Right atrium auricular region (tissue), 2 donors: ENCODE measurements at places on chromosomes 4 and X.

DNA sequence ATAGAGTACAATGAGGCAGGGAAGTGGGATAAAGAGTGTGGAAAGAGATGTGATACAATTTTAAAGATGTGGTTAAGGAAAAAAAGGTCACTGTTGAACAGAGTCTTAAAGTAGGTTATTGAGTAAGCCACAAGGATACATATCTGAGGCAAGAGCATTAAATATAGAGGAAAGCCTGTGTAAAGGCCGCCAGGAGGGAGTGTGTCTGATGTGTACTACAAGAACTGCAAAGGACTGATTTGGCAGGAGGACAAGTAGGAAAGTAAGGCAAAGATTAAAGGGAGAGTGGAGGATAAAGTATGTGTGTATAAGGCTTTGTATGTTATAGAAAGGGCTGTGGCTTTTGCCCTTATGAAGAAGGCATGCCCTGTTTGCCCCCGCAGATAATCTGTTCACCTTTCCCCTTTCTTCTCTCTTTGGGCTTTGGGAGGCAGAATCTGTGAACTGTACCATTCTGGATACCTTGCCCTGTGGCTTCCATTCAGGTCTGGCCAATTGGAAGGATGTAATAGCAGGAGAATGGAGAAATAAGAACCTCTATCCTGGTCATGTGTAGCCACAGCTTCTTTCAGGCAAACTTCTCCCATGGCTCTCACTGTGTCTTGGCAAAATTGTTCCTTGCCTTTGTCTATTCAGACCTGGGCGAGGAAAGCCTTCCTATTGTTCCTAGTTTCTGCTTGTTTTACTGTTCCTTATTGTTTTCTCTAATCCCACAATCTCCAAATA is 68.9 kb upstream of the FAM47B start:
- DNase-seq: no peak

DNA sequence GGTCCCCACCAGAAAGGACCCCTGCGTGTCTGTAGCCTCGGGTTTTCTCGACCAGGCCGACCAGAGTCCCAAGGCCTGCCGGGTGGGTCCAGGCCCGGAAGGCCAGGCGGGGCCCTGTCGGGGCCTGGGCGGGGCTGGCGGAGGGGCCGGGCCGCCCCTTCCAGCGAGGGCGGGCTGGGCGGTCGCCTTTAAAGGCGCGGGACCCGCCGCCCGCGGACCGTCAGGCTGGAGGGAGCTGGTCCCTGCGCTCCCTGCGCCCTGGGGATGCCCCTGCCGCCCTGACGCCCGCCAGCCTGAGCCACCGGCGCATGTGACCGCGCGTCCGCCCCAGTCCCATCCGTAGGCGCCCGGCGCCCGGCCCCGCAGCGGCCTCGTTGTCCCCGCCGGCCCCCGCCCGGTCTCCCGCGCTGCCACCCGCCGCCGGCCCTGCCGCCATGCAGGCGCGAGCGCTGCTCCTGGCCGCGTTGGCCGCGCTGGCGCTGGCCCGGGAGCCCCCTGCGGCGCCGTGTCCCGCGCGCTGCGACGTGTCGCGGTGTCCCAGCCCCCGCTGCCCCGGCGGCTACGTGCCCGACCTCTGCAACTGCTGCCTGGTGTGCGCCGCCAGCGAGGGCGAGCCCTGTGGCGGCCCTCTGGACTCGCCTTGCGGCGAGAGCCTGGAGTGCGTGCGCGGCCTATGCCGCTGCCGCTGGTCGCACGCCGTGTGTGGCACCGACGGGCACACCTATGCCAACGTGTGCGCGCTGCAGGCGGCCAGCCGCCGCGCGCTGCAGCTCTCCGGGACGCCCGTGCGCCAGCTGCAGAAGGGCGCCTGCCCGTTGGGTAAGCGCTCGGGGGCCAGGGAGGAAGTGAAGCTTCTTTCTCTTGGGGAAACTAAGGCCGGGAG is at the start of gene HTRA3:
Gene HTRA3 (plus strand): TSS at position 220 of the 883 bp plus-strand sequence. CDS start 215 bp downstream, at position 435.
- peak; percentile 76 for DNase-seq

- no peak for DNase-seq
Observed at GRCh38 chr4:151950993-151951670, 190.3 kb upstream of the GATB start.

GRCh38 chrX:20270562-20270890 is 3.8 kb upstream of the RPS6KA3 start:
- DNase-seq: no peak

DNA sequence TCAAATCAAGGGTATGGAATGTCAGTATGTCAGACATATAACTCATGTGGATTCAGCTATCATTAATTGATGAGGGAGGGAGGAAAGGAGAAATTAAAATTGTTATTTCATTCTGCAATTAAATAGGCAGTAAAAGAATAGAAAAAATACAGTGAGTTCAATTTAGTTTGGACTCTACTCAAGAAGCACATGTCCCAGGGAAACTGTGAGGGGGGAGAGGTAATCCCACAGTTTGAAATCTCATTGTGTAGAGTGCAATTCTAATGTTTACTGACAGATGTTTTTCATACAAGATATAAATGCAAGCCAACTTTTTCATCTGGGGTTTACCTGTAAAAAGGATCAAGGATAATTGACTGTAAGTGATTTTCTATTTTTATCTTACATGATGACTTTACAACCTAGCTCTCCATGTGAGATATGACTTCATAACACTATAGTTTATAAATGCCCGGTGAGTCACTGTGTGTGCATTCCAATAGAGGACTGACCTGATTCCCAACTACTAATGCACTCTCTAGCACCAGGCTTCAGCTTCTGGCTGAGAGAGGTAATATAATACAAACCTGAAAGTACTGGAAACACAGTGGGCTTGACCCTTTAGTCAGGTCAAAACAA is 35.2 kb upstream of the SCD5 start:
- DNase-seq: no peak
